ENCODE measurements at places on chromosomes 5 and 9.

DNA sequence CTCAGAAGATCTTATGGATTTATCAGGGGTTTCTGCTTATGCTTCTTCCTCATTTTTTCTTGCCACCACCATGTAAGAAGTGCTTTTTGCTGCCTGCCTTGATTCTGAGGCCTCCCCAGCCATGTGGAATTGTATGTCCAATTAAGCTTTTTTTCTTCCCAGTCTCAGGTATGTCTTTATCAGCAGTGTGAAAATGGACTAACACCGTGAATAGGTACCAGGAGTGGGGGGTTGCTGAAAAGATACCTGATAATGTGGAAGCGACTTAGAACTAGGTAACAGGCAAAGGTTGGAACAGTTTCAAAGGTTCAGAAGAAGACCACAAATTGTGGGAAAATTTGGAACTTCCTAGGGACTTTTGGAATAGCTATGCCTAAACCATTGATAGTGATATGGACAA is 1222.5 kb upstream of the NUDT12 start:
- DNase-seq = no peak

GRCh38 chr5:96661855-96662724 is at the start of gene CAST:
CAST (plus strand) TSS chr5:96662376; CDS start chr5:96662423, 47 bp downstream.
- DNase-seq = peak; percentile 96

GRCh38 chr5:96868603-96869371 is 7.5 kb upstream of the ERAP2 start:
- peak; percentile 65 for DNase-seq

- DNase-seq = no peak
Observed at GRCh38 chr5:126188804-126189203, 234.4 kb upstream of the GRAMD2B start.

DNA sequence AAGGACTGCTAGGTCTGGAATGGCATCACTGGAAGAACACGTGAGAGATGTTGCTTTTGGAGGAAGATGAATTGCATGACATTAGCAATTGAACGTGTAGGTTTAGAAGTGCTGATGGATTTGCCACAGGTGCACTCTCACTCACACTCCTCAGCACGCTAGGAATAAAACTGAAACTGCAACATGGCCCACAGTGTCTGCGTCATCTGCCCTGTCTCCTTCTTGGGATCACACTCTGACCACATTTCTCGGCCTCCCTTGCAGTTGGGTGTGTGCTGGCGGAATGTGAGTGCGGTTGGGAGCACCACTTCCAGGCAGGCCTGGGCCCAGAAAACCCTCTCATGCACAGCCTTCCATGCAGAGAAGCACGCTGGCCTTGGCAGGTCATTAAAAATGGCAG is 152.8 kb upstream of the LHFPL2 start:
- no peak for DNase-seq

DNA sequence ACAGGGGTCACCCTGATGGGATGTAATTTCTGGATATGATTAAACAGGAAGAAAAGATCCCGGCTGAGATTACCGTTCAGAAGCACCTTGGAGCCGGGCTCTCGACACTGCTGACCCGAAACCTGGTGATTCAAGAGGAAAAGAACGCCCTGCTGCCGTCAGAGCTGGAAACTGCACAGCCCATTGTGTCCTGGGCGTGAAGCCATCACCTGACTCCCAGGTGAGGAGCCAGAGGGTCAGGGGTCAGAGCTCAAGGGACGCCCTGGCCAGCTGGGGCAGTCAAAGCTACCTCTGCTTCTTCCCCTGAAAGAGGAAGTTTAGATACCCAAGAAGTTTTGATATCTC is 17.8 kb upstream of the SLC12A7 start:
- no peak for DNase-seq

DNA sequence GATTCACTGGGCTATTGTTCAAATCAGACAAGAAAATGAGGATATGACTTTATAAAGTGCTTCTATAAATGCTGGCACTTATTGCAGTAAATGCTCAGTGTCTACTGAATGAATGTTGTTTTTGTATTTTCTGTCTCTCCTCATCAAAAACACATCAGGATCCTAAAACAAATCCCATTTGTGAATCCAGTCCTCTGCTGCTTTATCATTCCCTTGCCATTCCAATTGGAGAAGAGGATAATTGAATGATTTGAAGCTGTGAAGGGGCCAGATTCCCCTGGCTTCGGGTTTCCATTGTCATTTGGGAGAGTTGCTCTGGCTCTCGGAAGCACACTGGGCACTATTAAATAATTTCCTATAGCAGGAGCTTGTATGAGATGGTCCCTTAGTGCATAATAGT is 666.8 kb downstream of the ACTL7B start:
- DNase-seq = no peak

DNA sequence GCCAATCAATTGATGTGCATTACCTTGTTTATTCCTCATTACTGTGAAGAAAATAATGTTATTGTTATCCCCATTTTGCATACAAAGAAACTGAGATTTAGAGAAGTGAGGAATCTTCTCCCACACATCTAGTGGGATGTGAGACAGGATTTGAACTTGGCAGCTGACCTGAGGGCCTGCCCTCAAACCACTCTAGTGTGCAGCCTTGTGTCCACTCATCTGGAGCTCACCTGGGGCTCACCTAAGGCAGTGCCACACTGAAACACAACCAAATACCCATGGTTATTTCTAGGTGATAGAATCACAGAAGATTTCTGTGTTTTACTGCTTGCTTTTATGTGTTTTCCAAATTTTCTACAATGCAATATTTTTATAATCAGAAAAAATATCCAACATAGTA is 94.7 kb upstream of the SAP30L start:
- no peak for DNase-seq

DNA sequence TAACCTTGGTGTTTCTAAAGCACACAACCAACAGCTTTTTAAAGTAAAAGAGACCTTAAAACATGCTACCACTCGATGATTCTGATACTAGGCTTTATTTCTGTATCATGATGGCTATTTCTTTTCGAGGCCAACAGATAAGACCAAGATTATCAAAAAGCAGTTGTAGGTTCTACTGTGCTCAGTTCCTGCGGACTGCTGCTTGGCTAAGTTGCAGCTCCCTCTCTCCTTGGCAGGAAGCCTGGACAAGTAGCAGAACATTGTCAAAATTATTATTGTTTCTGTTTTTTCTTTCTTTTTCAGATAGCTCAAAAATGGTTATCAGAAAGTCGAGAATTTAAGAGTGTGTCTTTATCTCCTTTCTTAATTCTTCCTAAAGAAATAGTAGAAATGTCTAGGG is 607.6 kb downstream of the PTPRD start:
- no peak for DNase-seq

- DNase-seq = peak; percentile 25
Observed at GRCh38 chr5:134437340-134437846, 25.7 kb upstream of the CDKN2AIPNL start.

DNA sequence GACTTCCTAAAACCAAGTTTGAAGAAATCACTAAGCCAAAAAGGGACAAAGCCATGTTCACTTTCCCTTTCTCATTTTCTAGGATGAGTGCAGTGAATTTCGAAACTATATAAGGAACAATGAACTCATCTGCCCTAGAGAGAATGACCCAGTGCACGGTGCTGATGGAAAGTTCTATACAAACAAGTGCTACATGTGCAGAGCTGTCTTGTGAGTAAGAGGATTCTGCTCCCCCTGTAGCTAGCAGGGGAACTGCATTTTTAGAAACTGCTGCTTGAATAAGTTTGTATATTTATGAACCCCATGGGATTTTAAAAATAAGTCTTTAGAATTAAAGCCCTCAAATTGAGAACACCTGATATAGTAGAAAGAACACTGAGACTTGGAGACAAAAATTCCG is 42.7 kb upstream of the SPINK14 start:
- peak; percentile 5 for DNase-seq

- DNase-seq = no peak
Observed at GRCh38 chr9:107898761-107899160, 409.2 kb upstream of the KLF4 start.

- no peak for DNase-seq
Observed at GRCh38 chr9:117662651-117663050, 41.6 kb upstream of the TLR4 start.

- peak; percentile 97 for DNase-seq
Observed at GRCh38 chr5:77133061-77133758, 46.1 kb upstream of the ZBED3 start.

DNA sequence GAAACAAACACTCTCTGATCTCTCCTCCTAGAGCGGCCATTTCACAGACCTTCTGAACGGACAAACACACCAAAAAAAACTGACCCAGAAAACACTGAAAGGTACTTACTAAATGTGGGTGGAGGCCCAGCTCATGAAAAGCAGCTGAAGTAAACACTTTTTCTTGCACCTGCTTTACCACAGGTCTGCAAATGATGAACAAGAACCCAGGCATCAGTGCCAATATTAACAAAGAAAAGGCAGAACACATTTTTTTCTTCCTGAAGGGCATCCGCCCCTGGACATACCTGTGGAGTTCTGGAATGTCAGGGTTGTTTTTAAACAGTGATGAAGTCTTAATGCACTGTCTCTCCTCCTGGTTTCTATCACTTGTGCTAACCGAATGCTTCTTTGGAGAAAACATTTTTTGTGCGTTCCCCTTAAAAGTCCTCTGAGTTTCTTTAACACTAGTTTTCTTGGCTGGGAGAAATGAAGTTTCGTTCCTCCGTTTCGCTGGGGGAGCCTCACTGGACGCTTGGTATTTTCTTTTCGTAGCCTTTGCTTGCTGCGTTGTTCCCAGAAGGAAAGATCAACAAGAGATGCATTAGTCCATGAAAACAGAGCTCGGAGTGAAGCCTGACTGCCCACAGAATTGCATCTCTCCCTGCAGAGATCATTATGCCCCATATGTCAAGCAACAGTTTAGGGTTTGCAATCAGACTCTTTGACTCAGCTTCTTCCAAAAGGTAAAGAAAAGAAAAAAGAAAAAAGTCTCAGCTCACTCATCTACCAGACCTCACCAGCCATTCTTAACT is 7.4 kb downstream of the DDX31 start:
- DNase-seq = no peak

DNA sequence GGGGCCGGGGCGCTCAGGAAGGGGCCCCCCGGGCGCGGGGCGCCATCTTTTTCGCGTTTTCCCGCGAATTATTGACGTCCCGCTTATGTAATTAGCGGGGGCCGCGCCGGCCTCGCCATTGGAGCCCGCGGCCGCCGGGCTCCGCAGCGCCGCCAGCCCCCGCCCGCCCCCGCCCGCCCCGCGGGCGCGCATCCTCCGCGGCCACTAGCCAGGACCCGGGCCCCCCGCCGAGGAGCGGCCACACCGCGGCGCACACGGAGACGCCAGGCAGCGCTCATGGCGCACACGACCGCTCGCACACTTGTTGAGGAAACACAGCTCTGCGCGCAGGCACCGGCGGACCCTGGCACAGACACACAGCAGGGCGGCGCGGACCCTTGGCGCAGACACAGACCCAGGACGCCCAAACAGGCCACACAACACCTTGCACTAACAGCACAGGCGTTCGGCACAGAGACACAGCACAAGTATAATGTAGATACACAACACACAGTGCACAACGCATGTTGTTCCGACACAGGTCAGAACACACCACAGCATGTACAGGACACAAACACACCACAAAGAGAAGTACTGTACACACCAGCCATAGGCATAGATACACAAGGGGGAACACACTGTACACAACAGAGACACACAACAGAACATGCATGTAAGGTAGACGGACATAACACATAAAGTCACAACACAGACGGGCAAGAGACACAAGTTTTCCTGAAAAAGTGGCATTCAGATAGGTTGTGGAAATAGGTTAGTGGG is 467 bp upstream of the PHF19 start:
- peak; percentile 76 for DNase-seq

GRCh38 chr5:158849219-158849791 is 250.4 kb downstream of the EBF1 start:
- DNase-seq = no peak

DNA sequence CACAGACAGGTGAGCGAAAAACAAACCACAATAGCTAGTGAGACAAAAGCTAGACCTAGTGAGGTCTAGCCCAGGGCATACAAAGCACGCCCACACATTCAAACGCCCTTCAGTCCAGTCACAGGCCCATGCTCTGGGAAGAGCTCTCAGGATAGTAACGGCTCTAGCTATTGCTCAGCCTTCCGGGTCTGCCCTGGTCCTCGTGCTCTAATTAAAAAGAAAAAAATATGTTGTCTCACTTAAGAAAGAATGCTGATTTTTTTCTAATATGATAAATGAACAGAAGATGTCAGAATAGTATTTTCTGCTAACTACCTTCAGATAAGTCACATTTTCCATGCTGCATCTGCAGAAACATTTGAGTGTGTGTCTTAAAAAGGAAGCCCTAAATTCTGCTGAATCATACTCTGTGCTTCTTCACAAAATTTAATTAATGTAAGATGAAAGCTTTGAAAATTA is 94.5 kb downstream of the PLPP1 start:
- DNase-seq = peak; percentile 65

Data from EL (cell line).